ENCODE measurements at places on chromosomes 11 and 22.

- DNase-seq, result no peak
These were observed 66.2 kb downstream of the DHCR7 start for GRCh38 chr11:71381781-71382505.

DNA sequence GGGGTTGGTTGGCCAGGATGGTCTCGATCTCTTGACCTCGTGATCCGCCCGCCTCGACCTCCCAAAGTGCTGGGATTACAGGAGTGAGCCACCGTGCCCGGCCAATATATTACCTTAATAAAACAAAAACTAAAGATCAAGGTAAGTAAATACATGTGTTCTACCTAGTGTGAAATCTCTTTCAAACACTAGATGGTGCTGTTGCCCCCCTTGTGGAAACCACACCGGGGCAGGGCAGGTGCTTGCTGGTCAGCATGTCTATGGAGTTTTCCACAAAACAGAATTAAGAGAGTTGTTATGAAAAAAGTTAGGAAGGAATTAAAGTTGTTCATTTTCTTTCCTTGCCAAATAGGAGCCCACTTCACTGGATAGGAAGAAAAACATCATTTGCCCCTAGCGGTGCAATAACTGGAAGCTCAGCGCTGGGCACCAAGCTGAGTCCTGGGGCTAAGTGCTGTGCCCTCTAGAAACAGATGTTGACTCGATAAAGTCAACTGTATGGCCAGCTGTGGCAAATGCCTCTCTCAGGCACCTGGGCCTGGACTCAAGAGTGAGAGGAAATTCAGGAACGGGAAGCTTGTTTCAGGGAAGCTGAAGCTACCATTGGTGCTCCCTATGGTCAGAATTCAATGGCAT lies 6.3 kb upstream of the KCNJ5 start:
- peak; percentile 79 for DNase-seq

GRCh38 chr11:88603091-88603867 lies 265.7 kb upstream of the CTSC start:
- DNase-seq, result no peak

- no peak for DNase-seq
These were observed 2.5 kb downstream of the GNG3 start for GRCh38 chr11:62710001-62710345.

DNA sequence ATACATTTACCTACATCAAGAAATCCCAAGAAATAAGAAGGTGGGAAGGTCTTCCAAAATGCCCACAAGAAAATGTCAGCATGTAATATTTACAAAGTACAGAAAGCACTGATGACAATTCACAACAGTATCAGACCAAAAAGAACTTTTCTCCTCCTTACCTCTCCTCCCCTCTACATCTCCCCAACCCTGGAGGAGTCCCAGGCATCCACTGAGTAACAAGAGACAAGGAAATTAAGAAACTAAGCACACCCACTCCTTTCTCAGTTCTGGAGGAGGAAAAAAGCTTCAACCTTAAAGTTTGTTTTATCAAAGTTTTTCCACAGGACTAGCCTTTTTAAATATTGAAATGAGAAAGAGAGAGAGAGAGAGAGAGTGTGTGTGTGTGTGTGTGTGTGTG lies 2.0 kb upstream of the SERGEF start:
- no peak for DNase-seq

GRCh38 chr11:131928992-131929391 lies 558.6 kb downstream of the NTM start:
- no peak for DNase-seq

DNA sequence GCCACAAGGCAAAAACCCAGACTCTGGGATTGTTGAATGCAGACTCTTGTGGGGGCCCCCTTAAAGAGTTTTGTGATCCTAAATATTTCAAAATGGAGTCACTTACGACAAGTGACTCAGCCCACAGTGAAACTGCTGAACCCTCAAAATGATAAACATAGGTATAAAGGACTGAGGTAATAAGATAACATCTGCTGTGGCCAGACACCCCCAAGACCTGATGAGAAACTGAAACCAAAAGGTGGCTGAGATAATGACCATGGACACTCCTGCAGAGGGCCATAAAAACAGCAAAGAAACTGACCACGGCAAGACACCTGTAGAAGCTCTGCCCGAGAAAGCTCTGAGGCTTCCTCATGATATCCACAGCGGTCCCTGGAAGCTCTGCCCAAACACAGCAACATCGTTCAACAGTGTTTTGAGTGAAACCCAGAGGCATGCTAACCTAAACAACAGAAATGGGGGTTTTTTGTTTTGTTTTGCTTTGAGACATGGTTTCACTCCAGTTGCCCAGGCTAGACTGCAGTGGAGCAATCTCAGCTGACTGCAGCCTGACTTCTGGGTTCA lies 1.6 kb upstream of the PLAAT4 start:
- DNase-seq, result peak; percentile 70

- DNase-seq, result no peak
These were observed 20.8 kb upstream of the PICALM start for GRCh38 chr11:86089659-86090058.

DNA sequence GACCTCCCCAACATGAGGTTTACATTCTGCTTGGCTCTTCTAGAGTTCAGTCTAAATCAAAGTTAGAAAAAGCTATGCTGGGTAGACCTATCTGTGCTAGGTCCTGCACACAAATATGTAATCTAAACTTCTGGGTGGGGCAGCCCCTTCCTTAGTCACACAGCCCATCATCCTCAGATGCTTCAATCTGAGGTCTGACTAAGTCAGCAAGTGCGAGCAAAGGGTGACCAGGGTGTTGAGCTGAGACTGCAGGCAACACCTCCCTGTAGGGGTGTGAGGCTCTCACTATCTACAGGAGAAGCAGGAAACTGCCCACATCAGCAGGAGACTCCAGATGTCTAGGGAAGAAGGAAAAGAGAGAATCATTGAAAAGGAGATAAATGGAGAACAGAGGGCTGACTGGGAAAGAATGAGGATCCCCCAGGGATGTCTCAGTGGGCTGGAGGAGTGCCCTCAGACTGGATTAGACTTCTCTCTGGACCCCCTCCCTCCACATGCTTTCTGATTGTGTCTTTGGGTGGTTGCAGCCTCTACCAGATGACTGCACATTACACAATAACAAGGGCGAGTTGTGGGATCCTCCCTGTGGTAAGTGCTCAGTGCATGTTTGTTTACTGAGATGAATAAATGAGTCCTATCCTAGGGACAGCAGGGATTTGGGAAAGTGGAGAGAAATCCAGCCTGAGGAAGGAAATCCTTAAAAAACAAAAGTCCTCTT lies 266.2 kb upstream of the PLET1 start:
- peak; percentile 17 for DNase-seq

DNA sequence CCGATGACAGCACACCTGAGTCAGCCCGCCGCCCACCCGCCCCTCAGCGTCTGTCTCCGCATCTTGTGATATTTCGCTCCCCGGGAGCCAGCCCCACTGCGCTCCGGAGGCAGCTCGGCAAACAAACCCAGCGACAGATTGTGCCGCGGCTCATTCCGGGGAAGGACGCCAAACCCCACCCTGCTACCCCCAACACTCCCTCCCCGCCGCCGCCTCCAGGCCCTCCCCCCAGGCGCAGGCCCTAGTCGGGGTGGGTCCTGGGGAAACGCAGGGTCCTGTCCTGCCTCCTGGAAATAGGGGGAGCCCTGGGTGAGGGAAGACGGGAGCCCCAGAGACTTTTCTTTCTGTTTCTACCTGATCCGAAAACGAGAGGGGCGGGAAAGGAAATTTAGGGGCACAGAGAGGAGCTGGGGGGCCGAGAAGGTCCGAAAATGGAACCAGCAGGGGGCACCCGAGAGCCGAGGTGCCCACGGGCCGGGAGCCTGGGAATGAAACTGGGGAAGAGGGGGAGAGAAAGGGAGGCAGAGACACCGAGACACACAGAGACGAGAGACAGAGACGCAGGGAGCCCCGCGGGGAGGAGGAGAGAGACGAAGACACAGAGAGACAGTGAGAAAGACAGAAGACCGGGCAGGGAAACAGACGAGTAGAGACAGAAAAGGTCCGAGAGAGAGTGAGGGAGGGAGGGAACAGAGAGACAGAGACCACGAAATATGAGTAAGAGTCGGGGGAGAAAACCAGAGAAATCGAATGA lies 1.7 kb upstream of the RTN4RL2 start:
- peak; percentile 38 for DNase-seq

DNA sequence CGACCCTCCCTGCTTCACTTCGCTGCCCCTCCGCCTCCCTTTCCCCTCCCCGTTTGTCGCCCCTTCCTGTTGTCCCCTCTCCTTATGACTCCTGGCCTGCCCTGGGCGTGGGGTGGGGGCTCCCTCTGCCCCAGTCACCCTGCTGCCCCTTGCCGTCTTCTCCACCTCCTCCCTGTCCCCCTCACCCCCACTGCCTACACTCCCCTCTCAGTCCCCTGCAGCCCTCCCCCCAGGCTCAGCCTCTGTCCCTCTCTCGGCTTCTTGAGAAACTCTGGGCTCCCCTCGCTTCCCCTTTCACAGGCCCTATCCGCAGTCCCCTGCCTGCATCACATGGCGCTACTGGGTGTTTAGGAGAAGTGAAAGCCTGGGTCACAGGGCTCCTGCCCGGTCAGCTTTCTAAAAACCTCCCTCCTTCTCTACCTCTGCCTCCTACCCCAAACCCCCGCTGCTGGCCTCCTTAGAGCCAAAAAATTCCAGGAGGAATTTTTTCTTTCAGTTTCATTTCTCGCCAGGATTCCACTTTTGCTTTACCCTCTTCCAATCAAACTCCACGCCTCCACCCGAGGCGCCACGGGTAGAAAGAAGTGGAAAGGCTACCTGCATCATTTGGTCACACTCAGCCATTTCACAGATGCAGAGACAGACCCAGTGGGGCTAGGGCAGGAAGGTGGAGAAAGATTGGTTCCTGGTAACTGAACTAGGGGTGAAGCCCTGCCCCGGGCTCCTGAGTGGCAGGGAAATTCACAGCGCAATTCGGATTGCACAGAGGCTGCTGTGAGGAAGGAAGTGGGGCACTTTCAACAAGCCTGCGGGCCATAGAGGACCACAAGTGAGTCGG lies at the start of gene SLC15A3:
Gene SLC15A3, minus strand, starts transcription at position 273 of the 838 bp plus-strand sequence. CDS start 625 bp downstream, outside the sequence.
- no peak for DNase-seq

GRCh38 chr22:46574993-46575910 lies 37.8 kb upstream of the CELSR1 start:
- DNase-seq, result no peak

GRCh38 chr11:37512156-37512780 lies 914.2 kb upstream of the RAG2 start:
- DNase-seq, result no peak

GRCh38 chr11:119635041-119635740 lies 93.8 kb downstream of the NECTIN1 start:
- DNase-seq, result no peak

DNA sequence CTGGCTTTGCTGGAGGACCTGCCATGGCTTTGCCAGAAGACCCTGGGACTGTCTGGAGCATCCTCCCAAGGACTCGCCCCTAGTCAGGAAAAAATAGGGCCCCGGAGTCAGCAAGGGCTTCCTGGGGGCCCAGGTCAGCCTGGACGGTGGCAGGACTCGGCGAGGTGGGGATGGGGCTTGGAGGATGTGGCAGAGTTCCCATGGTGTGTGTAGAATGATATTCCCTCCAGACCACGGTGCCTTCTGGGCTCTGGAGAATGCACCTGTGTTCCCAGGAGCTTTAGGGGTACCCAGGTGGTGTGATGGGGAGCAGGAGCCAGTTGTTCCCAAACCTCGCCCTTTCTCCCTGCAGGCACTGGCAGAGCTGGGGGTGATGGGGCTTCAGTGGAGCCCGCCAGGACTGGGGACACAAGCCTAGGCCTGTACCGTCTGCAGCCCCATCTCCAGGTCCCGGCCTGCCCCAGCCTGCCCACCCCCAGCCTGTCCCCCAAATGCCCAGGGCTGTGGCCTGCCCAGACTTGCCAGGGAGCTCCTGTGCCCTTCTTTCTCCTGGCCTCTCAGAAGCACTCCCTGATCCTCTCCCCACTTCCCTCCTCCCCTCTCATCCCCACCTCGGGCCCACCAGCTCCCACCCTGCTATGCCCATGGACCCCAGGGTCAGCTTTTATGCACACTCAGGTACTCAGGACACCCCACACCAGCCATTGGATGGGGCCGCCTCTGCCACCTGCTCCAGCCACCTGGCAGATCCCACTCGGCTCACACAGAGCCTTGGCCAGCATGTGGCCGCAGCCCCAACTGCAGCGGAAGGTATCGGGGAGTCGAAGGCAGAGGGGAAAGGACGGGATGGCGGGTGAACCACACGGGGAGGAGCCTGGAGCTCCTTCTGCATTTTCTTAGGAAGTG lies 82.1 kb downstream of the CDKN1C start:
- DNase-seq, result no peak

DNA sequence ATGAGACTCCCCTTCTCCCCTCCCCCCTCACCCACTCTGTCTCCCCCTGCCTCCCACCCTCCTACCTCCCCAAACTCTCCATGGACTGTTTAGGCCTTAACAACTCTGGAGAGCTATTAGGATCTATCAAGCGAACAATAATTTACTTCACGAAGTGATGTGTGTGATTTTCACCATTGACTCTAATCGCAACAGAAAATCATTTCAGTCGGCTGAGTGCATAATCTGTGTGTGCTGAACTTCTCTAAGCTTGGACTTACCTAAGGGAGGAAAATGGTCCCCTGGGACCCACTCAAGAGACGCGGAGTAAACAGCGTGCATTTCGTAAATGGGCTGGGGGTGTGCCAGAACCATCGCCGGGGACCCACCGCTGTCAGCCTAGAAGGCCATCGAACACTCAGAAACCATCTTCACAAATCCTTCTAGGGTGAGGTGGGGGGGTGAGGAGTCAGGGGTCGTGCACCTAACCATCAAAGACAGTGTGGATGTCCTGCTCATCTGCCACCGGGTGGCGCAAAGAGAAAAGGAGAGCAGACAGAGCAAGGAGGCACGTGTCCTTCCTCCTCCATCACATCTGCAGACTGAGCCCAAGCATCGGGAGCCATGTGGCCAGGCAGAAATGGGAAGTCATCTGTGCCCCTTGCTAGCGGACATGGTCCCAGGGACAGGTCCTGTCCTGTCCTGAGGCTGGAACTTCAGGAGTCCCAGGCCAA lies 62.1 kb upstream of the NUP50 start:
- peak; percentile 41 for DNase-seq

DNA sequence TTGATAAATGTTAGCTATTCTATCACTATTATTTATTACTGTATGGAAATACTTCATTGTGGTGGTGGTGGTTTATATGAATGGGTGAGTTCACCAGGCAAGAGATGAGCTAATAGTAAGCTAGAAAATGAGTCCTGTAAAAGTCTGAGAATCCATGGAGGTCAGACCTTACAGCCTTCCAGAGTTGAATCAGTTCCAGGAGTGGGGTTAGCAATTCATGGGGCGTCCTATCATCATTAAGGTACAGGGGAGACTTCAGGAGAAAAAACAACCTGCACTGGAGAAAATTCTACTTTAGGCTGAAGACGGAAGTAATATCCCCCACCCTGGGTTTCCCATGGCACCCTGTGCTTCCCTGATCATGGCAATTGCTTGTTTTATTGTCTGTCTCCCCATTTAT lies 6.5 kb downstream of the SYT13 start:
- DNase-seq, result no peak

Data from activated CD4-positive, alpha-beta T cell treated with anti-CD3 and anti-CD28 coated beads, Interleukin-10, Interleukin-2, amounts not matched to agents 100 ng/mL and 50 ng/mL, durations not matched to agents 16 hours and 8 hours (primary cell).